ENCODE measurements at places on chromosomes 6 and 20.

DNA sequence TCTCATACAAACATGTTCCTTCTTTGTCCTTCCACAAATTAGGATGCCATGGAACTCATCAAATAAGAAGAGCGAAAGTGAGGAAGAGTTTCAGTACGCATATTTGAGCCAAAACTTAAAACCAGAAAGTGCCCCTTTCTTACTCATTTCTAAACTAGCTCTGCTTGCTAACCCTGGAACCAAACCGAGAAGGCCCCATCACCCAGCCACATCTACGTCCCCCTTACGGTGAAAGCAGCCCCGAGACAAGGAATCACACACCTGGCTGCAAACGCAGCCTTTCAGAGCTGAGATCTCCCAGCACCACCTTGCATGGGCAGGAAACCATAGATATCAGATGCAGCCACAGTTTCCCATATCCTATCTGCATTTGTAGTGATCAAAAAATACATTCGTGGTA is 28.5 kb downstream of the TRERF1 start:
- DNase-seq = peak; percentile 24

- DNase-seq = no peak
These were observed at the start of gene GCNT2 for GRCh38 chr6:10521104-10521808. Gene GCNT2, plus strand, starts transcription at chr6:10521351. Its CDS starts 7,561 bp downstream, at chr6:10528912.

DNA sequence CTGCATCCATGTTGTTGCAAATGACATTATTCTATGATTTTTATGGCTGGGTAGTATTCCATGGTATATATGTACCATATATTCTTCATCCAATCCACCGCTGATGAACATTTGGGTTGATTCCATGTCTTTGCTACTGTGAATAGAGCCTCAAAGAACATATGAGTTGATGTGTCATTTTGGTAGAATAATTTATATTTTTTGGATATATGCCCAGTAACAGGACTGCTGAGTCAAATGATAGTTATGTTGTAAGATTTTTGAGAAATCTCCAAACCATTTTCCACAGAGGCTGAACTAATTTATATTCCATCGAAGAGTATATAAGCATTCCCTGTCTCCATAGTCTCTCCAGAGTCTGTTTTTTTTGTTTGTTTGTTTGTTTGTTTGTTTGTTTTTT is 1373.5 kb downstream of the GRIK2 start:
- DNase-seq = no peak

- DNase-seq = no peak
These were observed 92.6 kb upstream of the SLC22A23 start for GRCh38 chr6:3549314-3549940.

GRCh38 chr6:85240787-85241385 is 209.0 kb upstream of the NT5E start:
- DNase-seq = no peak

DNA sequence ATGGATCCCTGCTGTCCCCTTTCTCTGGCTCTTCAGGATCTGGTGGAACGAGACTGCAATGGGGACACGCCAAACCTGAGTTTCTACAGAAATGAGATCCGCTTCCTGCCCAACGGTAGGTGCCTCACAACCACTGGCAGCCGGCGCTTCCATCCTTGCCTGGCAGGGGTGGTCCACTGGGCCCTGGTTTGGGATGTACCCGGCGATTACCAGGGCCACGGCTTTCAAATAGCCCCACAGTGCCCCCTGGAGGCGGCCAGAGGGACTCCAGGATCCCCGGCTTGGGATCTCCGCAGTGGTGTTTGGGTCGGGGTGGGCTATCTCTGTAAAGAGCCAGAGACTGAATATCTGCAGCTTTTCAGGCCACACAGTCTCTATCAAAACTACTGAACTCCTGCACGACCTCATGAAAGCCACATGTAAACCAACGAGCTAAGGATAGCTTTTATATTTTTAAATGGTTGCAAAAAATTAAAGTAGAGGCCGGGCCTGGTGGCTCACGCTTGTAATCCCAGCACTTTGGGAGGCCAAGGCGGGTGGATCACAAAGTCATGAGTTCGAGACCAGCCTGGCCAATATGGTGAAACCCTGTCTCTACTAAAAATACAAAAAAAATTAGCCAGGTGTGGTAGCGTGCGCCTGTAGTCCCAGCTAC is 3.7 kb downstream of the OGFR start:
- peak; percentile 77 for DNase-seq

GRCh38 chr6:66184091-66184490 is 477.1 kb upstream of the EYS start:
- no peak for DNase-seq

DNA sequence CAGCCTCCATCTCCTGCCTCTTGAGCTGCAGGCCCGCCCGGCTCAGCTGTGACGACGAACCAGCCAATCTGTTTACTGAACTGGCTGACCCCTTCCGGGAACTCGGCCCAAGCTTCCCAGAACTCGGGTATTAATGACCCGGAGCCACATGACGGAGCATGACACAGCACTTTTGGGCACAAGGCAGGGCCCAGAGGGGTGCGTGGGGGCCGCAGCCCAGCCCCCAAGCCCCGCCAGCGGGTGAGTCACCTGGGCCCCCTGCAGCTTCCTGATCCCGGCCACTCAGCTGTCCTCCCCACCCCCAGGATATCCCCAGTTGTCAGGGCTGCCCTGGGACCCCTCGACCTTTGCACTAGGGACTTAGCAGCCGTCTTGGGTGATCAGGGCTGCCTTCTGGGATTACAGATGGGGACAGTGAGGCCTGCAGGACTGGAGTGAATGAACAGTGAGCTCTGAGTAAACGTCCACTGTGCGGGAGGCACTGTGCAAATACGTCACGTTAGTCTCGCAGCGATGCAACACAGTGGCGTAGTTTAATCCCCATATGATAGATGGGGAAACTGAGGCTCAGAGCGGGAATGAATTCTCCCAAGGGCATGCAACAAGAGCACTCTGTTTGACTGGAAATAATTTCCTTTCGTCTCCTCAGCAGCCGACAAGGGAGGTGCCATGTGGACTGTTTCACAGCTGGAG is 102.1 kb downstream of the CEBPB start:
- peak; percentile 24 for DNase-seq

- no peak for DNase-seq
These were observed 146.3 kb downstream of the MANEA start for GRCh38 chr6:95723638-95724037.

DNA sequence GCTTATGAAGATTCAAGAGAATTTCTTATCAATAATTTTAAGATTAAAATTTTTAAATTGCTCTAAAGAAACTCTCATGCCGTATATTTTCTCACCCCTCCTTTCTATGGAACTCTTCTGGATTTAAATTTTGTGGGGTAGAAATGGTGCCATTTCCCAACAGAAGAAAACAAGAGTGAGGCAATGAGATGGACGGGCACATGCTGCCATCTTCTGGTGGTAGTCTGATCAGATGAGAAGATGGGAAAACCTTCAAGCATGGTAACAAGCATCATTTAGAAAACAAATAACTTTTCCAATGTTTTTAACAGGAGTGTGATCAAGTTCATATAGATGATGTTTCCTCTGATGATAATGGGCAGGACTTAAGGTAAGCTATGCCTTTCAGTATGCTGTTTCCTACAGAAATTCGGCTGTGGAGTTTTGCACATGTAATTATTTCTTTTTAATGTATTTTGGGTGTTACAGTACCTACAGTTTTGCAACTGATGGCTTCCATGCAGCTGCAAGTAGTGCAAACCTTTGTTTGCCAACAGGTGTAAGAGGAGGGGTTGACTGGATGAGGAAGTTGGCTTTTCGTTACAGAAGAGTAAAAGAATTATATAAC is 271.4 kb downstream of the EYA4 start:
- peak; percentile 3 for DNase-seq

DNA sequence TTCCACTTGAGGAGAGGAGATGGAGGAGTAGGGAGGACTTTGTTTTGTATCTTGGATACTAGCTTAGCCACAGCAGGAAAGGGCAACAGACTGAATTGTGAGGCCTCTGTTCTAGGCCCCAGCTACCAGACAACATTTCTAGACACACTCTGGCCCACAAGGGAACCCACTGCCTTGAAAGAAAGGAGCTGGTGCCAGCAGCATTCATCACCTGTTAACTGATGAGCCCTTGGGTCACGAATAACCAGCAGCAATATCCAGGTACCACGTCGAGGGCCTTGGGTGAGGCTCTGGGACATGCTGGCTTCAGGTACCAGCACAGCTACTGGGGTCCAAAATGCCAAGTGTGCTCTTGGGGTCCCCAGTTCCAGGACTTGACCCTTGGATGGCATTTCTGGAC is 165.5 kb downstream of the PRKN start:
- DNase-seq = no peak
